ENCODE measurements at places on chromosomes 6 and 20. TPM values are rescaled to one million over a fixed set of nuclear protein-coding genes. Genes with fewer than 3 reads are reported as not detected.

The CYB5R4 gene
- 9.9 TPM for total RNA-seq

GRCh38 chr6:150756173-150756572 is 109.3 kb upstream of the MTHFD1L start:
- DNase-seq, result no peak

DNA sequence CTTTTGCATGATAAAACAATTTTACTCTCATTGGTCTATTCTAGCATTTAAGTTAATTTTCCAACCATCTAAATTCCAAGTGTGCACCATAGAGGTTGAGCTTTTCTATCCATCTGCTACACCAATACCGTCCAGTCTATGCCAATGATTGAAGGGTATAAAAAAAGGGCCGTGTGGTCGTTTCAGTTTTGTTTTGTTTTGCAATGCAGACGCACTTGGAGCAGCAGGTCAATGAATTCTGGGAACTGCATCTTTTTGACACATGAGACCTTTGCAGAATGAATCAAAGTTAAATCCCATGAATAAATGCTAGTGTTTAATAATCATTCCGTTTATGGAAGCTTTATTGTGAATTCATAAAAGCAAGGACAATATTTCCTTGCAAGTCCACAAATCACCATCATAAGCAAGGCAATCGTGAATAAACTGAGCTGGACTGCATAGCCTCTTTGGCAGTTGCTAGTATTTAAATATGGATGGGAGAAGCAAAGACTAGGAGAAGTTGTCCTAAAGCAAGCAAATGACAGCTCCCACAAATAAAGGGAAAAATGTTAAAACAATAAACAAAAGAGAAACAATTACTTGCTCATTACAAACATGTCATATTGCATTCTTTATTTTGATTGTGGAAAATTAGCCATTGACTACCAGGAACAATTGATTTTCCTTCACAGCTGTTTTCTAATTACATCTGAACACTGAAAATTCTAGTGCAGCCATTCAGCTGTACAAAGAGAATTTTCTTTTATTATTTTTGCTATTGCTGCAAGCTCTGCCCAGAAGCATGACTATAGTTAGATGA is 649.7 kb upstream of the GJE1 start:
- DNase-seq, result peak; percentile 58

DNA sequence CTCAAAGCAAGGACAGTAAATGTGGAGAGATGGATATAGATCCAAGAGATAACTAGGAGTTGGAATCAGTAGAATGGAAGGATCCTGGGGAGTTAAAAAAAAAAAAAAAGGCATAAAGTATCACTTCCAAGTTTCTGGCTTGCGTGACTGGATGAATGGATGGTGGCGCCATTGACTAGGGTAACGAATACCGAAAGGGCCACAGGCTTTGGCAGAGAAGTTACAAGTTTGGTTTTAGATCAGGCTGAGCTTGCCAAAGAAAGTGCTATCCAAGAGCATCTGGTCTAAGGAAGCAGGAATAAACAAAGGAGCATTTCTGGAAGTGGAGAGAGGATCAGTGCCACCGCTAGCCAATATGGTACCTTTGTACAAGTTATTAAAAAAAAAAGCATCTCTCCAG is 17.5 kb downstream of the L3MBTL1 start:
- no peak for DNase-seq

Measured in fibroblast of villous mesenchyme (primary cell).